ENCODE measurements at places on chromosomes 1 and 21.

DNA sequence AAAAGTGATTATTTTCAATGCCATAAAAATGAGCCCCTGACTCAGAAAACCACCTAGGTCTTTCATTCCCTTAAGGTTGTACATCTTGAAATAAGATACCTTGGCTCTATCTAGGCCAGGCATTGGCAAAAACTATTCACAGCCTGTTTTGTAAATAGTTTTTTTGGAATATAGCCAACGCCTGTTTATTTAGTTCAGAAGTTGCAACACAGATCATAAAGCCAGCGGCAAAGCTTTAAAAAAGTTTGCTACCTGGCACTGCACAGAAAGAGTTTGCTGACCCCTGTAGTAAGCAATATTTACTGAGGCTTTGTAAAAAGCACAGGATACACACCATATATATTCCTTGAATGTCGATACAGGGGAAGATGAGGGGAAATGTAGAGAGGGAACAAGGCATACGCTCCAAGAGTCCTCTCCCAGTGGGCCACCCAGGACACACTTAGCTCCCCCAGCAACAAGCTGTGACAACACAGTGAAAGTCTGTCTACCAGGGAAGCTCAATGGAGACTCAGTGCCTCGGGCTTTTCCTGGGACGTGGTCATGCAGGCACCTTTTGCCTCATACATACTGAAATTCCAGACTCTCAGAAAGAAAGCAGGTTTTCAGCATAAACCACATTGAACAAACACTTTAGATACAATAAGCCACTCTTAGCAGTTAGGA, 20.5 kb downstream of the TARBP1 start:
- DNase-seq, result no peak

DNA sequence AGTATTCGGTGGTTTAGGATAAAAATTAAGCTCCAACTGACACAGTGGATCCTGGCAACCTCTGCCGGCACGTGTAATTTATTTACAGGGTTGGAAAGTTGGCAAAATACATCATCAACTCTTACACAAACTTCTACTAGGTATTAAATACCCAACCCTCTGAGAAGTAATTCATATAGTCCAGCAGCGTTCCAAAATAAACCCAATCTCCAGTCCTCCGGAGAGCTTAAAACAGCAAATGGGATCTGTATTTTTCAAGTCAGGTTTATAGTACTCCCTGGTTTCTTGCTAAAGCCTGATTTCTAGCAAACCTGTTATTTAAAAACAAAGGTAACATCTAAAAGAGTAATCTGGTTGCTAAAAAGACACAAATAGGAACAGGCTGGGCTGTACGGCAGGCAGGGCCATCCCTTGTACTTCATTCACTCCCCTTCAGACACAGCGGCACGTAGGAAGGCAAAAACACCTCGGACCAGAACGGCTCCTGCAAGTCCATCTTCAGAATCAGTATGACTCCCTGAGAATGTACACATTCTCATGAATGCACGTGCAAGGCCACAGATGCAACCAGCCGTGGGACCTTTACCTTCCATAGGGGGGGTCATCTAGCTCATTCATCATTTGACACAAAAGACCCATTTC, 8.6 kb downstream of the GLIS1 start:
- no peak for DNase-seq

GRCh38 chr1:2460203-2460602, 15.9 kb upstream of the PLCH2 start:
- no peak for DNase-seq

DNA sequence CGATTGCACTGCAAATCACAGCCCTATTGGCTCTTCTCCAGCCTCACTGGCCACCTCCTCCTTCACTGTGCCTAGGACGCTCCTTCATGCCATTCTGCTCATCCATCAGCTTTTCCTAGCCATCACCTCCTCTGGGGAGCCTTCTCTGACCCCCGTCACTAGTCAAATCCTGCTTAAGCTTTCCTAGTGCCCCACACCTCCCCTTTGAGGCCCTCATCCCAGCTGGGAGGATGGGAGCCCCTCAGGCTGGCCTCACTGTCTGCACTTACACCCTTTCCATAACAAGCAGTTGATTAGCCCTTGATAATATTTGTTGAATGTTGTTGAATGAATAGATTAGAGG, 50.7 kb downstream of the KLHDC7A start:
- DNase-seq, result no peak

DNA sequence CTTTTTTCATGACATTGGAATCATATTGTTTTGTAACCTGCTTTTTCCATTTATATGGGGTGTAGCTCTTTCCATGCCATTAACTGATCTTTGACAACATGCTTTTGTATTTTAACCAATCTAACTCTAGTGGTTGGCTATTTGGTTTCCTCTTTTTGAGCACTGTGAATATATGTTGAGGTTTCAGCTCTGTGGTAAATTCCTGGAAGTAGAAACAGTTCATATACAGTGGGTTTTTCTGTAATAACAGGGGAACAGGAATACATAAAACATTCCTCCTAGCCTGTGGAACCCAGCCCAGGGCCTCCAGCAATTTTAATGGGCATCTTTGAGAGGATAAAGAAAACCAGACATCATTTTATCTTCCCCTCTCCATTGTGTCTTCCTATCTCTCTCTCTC, 17.4 kb downstream of the AZIN2 start:
- no peak for DNase-seq

GRCh38 chr1:108192581-108192980, 7.6 kb downstream of the SLC25A24 start:
- no peak for DNase-seq

GRCh38 chr1:176183618-176184017, 23.5 kb downstream of the COP1 start:
- no peak for DNase-seq

DNA sequence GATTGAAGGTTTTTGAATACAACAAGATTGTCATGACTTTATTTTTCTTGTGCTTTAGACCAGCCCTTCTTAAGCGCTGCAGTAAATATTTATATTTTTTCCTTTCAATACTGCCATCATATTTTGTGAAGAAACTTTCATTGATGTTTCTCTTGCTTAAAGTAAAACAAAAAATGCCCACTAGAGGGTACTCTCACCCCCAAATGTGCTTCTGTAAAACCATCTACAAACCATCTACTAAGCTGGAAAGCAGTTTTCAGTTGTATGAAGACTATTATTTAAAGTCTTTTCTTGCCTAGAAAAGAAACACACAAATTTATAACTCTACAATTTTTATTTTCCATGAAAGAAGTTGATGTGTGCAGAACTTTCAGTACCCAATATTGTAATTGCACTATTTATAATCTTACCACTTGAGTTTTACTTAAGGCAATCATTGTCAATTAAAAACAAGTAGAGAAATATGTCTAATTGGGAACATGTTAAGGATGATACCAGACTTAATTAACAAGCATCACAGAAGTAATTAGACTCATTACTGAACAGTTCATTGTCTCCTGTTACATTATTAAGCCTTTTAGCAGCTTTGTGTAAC, 10.7 kb downstream of the LEPR start:
- no peak for DNase-seq

DNA sequence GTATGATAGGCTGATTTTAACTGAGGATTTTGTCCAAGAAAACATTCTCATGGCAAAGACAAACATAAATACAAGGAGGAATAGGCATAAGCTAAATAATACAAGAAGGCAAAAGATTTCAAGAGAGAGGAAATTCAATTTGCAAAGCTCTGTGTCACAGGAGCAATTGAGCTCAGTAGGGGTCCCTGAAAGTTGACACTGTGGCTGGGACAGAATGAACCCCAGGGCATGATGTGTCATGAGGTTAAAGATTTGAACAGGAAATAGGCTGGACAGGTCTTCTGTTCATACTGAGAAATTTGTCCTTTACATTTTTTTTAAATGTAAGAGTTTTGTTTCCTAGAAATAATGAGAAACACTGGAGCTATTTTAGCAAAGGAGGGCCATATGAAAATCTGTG, 555.4 kb upstream of the NEGR1 start:
- DNase-seq, result no peak

- DNase-seq, result no peak
Observed at GRCh38 chr1:206955476-206956451, 9.5 kb upstream of the PIGR start.

- DNase-seq, result no peak
Observed at GRCh38 chr21:23093259-23093658, 2095.1 kb downstream of the NCAM2 start.

All from stimulated activated CD4-positive, alpha-beta T cell treated with anti-CD3 and anti-CD28 coated beads, Interleukin-1b, Interleukin-23, amount 100 ng/mL, for 1 hour (primary cell).